ENCODE measurements at places on chromosomes 3 and 15. TPM values are rescaled to one million over a fixed set of nuclear protein-coding genes. Genes with fewer than 3 reads are reported as not detected.

DNA sequence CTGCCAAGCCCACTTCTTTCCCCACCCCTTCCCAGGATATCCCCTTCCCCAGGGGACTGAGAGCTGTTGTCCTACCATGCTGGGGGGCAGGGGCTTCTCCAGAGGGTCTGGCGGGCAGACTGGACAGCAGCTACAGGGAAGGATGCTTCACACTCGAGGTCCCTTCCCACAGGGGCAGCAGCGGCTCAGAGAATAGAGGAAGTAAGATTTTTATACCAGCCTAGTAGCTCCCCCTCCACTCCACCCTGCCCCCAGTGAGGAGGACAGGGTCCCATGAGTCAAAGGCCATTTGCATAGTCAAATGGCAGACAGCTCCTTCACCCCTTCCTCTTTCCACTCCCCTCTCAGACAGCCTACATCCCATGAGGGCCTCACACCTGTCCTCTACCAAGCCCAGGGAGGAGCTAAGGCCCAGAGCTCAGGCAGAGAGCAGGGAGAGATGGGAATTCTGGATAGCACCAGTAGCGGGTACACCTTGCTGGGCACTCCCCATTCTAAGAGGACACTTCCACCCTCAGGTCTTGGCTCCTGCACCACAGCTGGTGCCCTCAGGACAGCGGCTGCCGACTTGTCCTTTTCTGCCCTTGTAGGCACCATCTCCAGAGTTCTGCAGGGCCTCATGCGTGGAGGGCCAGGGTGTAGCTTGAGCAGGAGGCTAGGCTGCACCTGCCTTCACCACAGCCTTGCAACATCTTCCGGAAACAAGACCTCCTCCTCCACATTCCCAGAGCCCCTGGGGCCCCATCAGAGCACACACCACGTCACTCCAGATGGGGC is at the start of gene TLR9:
TSS of gene TLR9 (minus strand) at position 194 of the 777 bp plus-strand sequence. CDS start at position 78, 116 bp downstream.
- DNase-seq, result no peak

DNA sequence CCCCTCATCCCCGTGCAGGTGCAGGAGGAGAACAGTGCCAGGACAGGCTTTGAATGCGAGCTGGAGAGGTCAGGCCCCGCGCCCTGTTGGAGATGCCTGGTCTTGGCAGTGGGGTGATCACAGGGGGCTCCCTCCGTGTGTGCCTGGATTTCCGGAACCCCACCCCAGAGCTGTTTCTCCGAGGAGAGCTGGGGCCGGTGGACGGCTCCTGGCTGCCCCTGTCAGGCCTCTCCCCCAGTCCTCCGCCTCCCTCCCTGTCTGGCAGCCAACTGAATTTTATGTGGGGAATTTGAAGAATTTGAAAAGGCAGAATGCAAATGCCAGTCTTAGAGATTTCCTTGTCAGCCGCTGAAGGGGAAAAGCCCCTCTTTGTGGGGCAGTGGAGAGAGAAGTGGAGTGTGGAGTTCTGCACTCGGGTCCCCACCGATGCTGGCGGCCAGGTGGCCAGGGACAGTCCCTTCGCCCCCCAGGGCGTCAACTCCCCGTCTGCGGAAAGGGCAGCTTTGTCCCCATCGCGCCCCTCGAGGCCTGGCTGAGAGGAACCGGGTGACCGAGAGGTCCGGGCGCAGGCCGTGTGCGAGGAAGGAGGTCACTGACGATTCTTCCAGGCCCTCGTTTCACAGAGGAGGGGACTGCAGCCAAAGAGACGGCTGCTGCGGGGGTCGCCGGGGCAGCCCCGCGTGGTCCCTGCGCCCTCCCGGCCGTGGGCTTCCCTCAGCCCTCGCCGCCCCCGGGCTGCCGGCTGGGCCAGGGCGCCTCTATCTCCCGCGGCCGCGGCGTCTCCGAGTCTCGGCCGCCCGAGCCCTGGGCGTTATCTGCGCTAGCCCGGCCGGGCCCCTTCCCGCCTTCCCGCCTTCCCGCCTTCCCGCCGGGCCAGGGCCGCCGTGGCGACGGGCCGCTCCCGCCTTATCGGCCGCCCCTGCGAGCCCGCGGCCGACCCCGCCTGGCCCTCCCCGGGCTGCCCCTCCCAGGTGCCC is 56.0 kb upstream of the LCTL start:
- no peak for DNase-seq

CCR3 gene
- total RNA-seq, result not detected

GRCh38 chr3:174955513-174956016 is 96.4 kb downstream of the NAALADL2 start:
- DNase-seq, result no peak

CCR9 gene
- not detected for total RNA-seq

DNA sequence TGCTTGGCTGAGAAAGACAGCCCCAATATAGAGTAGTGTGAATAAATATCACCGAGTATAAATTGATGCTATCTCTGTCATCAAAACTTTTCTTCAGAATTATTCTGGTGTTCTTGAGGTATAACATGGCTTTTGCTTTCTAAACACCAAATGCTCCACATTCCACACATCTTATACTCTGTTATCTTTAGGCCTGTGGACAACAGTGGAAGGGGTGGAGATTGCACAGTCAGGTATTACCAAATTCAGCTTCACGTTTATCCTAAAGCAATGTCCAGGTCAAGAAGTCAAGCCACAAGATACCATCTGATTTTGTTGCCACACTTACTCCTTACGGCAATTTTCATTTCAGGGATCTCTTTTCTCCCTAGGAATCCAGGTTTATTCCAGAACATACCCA is 394.8 kb downstream of the SI start:
- no peak for DNase-seq

GRCh38 chr3:89059211-89059925 is 48.1 kb upstream of the EPHA3 start:
- no peak for DNase-seq

ARHGEF26 gene
- 19.0 TPM for total RNA-seq

DNA sequence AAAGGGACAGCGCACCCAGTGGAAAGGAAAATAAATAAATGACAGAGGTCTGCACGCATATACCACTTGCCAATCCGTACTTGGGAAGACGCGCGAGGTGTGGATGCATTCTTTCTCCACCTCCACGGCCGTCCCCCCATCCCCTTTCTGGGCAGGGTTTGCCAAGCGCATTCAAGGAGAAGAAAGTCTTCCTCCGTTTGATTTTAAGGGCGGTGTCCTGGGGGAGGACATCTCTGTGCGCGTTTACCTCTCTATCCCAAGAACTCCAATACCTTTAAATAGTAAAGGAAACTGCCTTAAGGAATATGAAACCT is 576 bp upstream of the MB21D2 start:
- no peak for DNase-seq

GRCh38 chr3:142925140-142925539 is 36.3 kb upstream of the PCOLCE2 start:
- no peak for DNase-seq

DNA sequence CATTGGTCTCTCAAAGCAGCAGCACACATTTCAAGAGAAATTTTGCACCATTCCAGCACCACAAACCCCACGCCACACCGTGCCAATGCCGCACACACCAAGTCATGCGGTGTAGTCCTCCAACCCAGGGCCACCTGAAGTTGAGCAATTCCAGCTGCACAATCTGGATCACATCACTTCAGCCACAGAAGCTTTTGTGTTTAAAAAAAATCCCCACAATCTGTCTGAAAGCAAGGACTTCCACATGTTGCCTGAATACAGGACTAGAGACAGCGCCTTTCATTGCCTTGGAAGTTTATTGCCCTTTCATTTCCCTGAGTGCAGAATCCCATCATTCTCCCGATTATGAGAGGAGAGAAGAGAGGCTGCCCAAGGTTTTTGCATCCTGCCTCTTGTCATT is 175.6 kb upstream of the BCL6 start:
- no peak for DNase-seq

FOXB1 gene
- total RNA-seq, result not detected

- no peak for DNase-seq
Observed at GRCh38 chr3:197749315-197749600, 425 bp upstream of the FYTTD1 start.

DNA sequence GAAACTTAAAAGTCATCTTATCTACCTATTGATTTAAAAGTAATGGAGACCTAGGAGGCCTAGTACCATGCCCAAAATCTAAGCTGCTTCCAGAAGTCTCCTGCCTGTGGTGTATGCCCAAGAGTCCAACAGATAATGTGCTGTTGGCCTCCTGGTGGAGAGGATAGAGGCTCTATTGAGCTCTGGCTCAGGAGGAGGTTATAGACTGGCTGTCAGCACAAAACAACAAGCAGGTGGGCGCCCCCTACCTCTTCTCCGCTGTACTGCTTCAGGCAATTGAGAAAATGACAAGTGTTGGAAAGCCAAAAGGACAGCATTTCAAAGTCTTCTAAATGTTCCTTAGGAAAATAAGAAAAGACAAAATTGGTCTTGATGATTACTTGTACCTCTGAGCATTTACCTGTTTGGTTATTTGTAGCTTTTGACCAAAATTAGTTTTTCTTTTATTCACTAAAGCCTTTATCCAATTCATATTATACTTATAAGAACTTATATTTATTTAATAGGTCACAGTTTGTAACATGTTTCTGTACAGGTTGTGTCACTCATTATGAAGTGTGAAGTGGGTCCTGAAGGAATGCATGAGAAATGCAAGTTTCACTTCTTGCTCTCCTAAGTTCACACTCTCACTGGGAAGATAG is 17.2 kb upstream of the GNB5 start:
- peak; percentile 18 for DNase-seq

Data from dorsolateral prefrontal cortex (tissue), 122 donors.